ENCODE measurements at places on chromosomes 7 and 10.

DNA sequence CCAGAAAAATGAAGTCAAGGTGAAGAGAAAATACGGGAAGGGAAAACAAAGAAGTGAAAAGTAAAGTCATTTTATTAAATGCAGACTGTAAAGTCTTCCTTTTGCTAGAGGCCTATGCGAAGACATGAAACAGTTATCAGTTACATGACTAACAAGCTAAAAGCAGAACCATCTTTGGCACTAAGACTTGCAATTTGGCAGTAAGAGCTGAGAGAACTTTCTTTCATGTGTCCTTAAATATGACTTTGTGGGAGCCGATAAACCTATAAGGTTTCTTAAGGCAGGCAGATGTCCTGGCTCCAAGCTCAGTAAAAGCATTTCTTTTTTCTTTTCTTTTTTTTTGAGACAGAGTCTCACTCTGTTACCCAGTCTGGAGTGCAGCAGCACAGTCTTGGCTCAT is 10.4 kb downstream of the ANLN start:
- DNase-seq, result no peak

- DNase-seq, result no peak
Measured at GRCh38 chr7:84372712-84373111, 178.1 kb upstream of the SEMA3A start.

GRCh38 chr10:52807803-52808202 is 35.2 kb upstream of the MBL2 start:
- no peak for DNase-seq

DNA sequence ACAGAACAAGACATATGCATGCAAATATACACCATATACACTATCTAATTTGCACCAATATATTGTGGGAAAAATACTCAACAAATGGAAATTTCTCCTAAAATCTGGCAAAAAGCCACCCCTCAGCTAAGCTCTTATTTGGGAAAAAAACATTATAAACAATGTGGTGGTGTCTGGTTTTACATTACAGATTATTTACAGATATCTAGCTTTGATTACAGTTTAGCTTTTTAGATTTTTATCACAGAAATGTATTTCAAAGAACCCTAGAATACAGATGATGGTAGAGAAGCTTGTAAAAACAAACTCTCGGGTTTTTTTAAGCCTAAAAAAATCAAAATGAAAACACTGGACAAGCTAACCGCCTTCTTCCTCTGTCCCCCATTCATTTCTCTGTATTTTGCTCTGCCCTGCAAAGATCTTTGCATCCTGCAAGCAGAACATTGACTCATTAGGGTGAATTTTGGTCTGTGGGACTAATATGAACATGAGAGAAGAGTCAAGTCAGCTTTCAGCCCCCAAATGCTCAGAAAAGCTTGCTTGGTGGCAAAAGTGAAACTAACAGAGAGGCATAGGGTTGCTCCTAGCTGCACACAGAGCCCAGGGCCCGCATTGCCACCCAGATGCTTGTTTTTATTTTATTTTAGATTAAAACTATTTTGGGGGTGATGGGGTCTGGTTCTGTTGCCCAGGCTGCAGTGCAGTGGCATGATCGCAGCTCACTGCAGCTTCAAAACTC is 88.8 kb upstream of the LYZL1 start:
- no peak for DNase-seq

- peak; percentile 48 for DNase-seq
Measured at GRCh38 chr10:77247031-77247990, 390.3 kb downstream of the KCNMA1 start.

DNA sequence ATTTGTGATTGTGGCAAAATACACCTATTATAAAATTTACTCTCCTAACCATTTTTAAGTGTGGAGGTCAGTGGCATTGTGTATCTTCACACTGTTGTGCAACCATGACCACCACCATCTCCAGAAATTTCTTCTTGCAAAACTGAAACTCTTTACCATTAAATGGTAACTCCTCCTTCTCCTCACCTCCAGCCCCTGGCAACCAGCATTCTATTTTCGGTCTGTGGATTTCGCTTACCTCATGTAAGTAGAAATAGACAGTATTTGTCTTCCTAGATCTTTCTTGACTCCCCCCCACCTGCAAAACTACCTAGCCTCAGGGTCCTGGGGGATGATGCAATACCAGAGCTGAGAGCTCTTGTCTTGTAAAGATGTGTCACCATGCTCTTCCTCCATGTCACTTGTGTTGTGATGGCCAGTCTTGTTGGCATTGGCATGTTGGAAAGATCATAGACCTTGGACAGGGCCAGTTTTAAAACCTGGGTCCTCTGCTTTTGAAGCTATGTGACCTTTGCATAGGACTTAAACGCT is 71.1 kb upstream of the EMX2 start:
- DNase-seq, result no peak

DNA sequence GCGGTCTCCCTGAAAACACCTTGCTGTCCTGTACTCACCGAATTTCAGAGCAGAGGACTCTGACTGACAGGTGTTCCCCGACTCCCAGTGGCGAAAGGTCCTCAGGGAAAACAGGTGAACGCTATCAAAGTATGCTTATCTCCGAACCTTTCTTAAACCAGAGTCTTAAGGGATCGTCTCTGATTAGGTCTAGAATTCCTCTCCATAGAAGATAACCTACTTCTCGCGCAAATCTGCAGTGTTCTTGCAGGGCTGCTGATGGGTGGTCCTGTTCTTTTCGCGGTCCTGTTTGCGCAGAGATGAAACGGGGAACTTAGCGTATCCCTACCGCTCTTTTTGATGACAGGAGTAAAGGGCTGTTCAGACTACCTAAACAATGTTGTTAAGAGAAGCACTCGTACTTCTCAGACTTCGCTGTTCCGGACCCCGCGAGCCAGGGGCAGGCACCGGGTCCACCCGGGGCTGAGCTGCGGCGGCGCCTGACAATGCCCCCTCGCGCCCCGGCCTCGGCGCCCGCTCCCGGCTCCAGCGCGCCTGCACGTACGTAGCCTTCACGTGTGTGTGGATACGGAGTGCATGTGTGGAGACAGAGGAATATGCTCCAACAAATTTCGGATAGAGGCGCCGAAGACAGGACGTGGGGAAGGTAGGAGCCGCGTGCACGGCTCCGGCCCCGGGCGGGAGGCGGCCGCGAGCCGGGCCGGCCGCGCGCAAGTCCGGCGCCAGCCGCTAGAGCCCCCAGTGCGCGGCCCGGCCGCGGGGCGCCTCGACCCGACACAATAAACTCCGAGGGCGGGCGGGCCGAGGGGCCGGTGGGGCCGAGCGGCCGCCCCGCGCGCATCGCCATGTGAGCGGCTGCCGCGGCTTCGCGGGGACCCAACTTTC is 766 bp upstream of the ZMYND11 start:
- peak; percentile 61 for DNase-seq

DNA sequence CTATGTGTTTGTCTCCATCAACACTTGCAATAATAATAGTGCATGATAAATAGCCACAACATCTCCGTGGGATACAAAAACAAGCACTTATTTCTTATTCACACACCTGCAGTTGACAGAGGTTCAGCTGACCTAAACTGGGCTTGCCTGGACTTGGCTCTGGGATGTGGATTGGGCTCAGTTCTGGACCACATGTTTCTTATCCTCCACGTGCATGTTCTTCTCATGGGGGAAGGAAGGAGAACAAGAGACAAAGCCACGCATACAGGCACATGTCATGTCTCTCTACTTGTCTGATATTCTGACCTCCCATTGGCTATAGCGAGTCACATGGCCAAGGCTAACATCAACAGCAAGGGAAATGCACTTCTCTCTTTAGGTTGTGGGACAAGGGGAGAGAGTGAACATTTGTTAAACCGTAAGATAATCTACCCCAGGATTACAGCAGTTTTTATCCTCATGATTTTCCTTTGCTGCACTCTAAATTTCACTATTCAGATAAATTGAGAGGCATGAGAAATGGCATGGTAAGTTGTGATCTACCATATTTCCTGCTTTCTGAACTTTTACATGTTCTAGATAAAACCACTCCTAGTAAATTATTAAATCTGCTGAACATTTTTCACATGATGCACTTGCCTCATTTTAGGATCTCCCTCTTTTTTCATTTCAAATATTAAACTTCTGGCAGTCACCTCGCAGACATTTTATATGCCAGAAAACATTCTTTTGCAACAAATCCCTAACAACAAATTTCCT is 33.7 kb downstream of the CFAP58 start:
- DNase-seq, result no peak

DNA sequence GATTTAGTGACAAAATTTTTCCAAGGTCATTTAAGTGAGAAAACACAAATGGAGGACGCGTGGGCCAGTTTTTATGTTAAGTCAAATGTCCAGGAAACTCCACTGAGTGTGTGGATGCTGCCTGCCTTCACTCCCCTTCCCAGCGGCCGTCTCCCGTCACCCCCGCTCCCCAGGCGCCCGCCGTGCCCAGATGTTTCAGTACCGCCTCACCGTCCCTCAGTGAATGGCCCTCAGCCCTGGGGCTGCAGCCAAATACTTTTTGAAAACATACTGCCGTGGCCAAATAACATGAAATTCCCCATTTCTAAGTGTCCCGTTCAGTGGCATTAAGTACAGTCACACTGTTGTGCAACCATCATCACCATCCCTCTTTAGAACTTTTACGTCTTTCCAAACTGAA is 131.9 kb downstream of the INSYN2A start:
- DNase-seq, result no peak

DNA sequence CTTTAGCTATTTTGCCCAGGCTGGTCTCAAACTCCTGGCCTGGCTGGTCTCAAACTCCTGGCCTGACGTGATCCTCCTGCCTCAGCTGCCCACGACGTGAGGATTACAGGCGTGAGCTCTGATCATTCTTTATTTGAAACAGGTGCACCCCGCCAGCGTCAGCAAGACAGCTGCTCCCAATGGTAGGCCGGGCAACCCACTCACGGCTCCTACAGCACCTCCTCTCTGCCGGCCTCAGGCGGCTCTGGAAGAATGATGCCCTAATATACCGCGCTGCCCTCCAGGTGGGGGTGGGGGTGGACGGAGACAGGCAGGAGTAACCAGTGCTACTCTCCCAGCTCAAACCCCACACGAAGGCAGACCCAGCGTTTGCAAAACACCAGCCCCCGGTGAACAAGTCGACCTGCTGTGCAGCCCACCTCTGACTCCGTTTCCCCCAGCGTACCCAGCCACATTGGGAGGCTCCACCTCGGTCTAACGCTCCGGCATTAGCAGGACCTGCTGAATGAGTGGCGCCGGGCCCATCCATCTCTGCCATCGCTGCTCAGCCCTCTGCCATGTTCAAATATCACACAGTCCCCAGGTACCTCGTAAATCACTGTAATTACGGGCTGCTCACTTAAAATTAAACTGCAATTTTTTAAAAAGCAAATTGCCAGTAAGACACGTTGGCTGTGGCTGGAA is 148.6 kb downstream of the ELFN1 start:
- DNase-seq, result peak; percentile 93

DNA sequence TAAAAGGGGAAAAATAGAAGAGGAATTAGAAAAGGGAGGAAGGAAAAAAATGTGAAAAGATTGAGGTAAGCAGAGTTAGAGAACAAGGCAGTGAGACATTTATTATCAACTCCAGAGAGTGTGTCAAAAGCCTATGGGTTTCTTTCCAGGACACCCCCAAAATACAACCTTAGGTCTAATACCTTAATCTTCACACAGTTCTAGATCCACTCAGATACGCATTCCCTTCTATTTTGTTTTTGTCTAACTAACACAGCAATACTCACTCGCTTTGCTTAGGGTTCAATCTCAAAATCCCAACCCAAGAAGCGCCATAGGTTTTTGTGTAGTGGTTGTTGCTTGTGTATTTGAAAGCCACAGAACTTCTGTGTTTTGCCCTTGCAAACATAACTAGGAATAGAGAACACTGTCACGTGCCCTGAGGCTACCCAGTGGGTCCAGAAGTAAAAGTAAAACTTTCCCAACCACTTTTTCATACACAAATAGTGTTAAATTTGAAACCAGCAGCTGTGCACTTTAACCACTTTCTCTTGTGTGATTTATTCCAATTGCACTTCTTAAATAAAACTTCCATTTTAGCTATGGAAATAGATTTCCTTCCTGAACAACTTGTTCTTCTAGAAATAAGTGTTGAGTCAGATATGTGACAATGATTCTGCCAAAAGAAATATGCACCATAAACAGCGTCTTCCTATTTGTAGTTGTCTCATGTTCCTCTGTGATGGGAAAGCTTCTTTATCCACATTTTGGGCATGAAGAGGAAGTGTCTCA is 414.7 kb upstream of the GHITM start:
- no peak for DNase-seq

- DNase-seq, result no peak
Measured at GRCh38 chr10:99569253-99569939, 36.7 kb downstream of the NKX2-3 start.

DNA sequence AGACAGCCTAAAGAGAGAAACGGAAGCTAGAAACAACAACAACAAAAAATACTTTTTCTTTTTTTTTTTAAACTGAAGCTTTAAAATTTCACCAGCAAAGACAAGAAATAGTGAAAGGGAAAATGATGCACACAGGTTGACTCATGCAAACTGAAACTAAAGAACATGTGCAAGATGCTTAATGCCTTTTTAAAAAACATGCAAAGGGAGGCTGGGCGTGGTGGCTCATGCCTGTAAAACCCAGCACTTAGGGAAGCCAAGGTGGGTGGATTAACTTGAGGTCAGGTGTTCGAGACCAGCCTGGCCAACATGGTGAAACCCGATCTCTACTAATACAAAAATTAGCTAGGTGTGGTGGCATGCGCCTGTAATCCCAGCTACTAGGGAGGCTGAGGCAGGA is 15.1 kb upstream of the CUBN start:
- DNase-seq, result no peak

DNA sequence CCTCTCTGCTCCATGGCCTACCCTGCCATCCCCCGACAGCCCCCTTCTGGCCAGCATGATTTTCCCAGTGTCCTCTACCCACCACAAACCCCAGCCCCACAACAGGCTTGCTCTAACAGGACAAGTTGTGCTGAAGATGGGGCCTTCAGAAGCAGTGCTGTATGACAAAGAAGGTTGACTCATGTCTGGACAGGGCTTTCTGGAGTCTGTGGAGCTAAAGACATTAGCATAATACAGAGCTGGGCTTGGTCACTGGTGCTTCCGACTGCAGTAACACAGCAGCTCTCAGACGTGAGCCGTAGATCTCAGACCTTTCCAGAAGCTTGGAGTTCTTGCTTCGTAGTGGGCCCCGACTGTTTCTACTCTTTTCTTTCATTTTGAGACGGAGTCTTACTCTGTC is 100.5 kb downstream of the GTF2IRD1 start:
- no peak for DNase-seq

GRCh38 chr10:49387071-49387470 is 8.8 kb downstream of the DRGX start:
- no peak for DNase-seq

DNA sequence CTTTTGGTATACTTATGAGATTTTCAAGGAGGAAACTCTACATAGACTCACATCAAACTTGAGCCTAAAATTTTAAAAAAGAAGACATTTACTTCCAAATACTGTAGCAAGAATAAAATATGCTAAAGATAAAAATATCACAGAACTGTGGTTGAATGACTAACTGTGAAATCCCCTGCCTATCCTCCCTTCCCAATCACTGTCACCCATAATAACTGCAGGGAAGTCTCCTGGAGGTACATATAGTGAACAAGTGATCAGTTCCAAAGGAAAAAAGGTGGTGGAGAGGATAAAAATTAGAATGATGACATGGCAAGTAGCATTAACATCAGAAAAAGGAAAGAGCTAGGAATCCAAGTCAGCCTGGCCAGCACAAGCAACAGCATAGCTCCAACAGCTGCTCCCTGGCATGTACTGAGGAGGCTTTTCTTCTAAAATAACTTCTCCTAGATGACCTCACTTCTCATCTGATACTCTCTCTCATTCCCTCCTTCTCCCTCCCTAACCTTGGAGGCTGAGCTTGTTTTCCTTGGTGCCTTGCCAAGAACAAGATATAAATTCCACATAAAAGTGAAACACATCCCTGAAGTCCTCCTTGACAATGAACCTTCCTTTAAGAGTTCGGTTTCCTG is 124.0 kb downstream of the IQUB start:
- peak; percentile 71 for DNase-seq

- DNase-seq, result no peak
Measured at GRCh38 chr10:7100032-7100702, 310.7 kb downstream of the SFMBT2 start.
